ENCODE measurements at places on chromosomes 11 and 22.
A peak's percentile ranks its signal among the peaks of the same experiment; 100 is the strongest.

- H3K27ac ChIP-seq, result no peak overlapping the region
- H3K36me3 ChIP-seq, result no peaks in the 10 kb centered on the region
- H3K4me1 ChIP-seq, result no peaks in the 10 kb centered on the region
- H3K4me3 ChIP-seq, result no peak overlapping the region
- peaks cover 18% of the 10 kb centered on the region for H3K27me3 ChIP-seq
Measured at GRCh38 chr22:39703091-39703490, 132.5 kb downstream of the CACNA1I start.

GRCh38 chr11:12411806-12412727 is 34.7 kb downstream of the PARVA start:
- no peak overlapping the region for H3K27ac ChIP-seq
- H3K27me3 ChIP-seq, result peaks cover 26% of the 10 kb centered on the region
- H3K4me1 ChIP-seq, result no peaks in the 10 kb centered on the region
- no peak overlapping the region for H3K4me3 ChIP-seq
- no peak for DNase-seq

DNA sequence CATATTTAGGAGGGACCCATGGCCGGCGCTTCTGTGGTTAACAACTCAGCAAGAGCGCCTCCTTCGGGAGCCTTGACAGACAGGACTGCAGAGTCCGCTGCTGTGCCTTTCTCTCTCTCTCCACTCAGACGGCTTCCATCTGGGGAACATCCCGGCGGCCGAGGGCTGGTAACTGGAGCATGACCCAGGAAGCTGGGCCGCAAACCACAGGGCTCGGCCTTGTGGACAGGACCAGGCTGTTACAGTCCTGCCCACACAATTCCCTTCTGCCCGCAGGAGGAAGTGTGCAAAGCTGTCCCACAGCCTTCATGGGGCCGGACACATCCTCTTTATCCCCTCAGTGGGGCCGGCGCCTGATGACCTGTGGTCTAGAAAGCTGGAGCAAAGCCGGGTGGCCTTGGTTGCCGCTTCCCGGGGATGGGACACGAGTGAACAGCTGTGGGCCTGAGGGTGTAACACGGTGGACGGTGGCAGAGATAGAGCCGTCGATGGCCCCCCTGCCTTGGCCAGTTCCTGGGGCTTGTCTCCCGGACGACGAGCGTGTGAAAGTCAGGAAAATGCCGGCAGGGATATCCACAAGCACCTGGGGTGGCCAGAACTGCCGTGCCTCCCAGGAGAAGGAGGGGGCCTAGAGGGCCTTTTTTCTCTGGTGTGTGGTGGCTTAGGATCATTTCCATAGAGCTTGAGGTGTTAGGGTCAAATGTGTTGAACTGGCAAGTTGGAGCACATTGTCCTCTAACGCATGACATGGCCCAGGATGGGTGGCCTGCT is 50.1 kb downstream of the FBLN1 start:
- peaks cover 31% of the 10 kb centered on the region for H3K27me3 ChIP-seq
- no peaks in the 10 kb centered on the region for H3K4me1 ChIP-seq
- no peak overlapping the region for H3K4me3 ChIP-seq

DNA sequence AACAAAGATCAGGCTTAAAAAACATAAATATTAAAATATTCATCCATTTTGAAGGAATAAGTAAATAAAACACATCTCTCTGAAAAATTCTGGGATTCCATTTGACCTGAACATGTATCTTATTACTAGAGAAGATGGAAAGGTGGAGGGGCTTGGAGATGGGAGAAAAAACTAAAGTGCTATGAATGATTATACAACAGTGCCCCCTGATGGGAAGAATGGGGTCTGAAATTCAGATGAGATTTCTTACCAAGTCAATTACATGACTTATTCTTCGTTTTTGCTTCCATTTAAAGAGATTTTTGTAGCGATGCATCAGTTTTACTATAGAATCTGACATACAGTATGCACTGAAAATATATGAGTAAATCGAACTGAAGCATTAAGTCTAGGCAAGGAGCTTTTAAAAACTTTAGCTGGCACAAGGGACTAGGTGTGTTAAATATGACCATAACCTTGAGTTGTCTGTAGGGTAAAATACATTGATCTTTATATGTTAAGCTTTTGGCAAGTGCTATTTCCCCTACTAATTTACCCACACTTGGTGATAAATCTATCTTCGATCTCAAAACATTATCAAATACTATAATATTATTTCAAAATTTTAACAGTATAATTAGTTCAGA is 718.8 kb downstream of the CNTN5 start:
- H3K4me3 ChIP-seq, result no peak overlapping the region
- DNase-seq, result no peak
- H3K4me1 ChIP-seq, result no peaks in the 10 kb centered on the region
- H3K27me3 ChIP-seq, result no peaks in the 10 kb centered on the region
- no peak overlapping the region for H3K27ac ChIP-seq
- H3K36me3 ChIP-seq, result no peaks in the 10 kb centered on the region

GRCh38 chr22:37623075-37624016 is 14.7 kb downstream of the GGA1 start:
- H3K4me3 ChIP-seq, result no peak overlapping the region
- H3K4me1 ChIP-seq, result peaks cover 40% of the 10 kb centered on the region
- H3K27ac ChIP-seq, result peak overlapping the region; percentile 91
- H3K27me3 ChIP-seq, result no peaks in the 10 kb centered on the region
- no peaks in the 10 kb centered on the region for H3K36me3 ChIP-seq

GRCh38 chr11:117459979-117460300 is 132.3 kb downstream of the CEP164 start:
- H3K36me3 ChIP-seq, result peaks cover 4% of the 10 kb centered on the region
- peaks cover 6% of the 10 kb centered on the region for H3K4me1 ChIP-seq
- DNase-seq, result no peak
- no peak overlapping the region for H3K27ac ChIP-seq
- H3K27me3 ChIP-seq, result peaks cover 30% of the 10 kb centered on the region

GRCh38 chr11:124122123-124122522 is 6.9 kb downstream of the VWA5A start:
- no peaks in the 10 kb centered on the region for H3K27me3 ChIP-seq
- DNase-seq, result no peak
- no peaks in the 10 kb centered on the region for H3K4me1 ChIP-seq
- no peak overlapping the region for H3K27ac ChIP-seq
- H3K36me3 ChIP-seq, result no peaks in the 10 kb centered on the region

All from naive B cell (primary cell).